Ureter (tissue), 1 donor: ENCODE measurements at places on chromosomes 13 and 19. TPM values are rescaled to one million over a fixed set of nuclear protein-coding genes. Genes with fewer than 3 reads are reported as not detected.

DNA sequence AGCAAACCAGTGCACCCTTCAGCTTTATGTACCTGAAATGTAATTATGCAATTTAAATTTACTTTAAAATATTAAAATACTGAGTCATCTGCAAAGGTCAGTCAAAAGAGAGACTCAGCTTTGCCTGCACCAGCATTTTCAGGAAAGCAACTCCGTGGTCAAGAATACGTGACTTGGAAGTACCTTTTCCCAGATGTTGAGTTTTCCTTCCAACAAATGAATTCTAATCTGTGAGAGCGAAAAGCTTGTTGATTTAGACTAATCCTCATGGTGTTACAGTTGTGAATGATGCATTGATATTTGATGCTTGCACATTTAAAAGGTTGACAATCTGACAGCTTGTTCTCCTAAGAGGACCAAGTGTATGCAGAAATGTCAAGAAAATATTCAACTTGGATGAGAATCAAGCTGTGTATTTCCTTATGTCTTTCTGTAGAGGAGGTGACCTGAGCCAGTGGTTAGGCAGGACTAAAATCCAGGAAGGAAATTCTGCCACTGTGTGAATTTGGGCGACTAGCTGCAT is 270.4 kb downstream of the ABCC4 start:
- no peak for DNase-seq

DNA sequence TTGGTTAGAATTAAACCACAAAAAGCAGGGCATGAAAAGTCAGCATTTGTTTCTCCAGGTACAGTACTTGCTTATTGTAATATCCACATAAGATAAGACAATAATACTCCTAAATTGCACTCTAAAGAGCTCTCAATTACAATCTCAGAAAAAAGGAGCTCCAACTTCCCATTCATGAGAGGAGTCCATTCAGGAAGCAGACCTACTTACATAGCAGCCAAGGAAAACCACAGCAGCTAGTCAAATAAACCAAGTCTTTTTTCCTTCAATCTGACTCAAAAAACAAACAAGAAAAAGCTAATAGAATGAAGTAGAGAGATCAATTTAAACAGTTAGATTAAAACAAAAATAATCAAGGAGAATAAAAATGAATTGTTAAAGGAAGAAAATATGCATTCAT is 885.2 kb upstream of the SLITRK6 start:
- no peak for DNase-seq

- DNase-seq = no peak
These were observed 146.8 kb downstream of the IER2 start for GRCh38 chr19:13297023-13297422.

- DNase-seq = no peak
These were observed 37.6 kb downstream of the SOX21 start for GRCh38 chr13:94674609-94675348.

GRCh38 chr13:32722340-32722739 is 136.1 kb downstream of the PDS5B start:
- DNase-seq = no peak

DNA sequence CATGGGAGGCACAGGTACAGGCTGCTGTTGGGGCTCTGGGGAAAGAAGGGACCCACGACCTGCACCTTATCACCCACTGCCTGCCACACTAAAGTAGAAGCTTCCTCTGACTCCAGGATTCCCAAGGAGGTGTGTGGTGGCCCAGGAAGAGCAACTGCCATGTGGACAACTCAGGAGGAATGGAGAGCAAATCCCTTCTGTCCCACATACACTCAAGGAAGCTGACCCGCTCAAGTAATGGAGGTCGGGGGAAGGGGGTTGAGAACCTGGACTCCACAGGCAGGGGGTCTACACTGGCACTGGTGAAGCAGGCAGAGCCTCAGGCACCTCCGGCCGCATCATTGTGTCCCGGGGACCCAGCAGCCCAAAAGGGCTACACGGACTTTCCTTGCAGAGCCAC is 29.4 kb upstream of the SLC15A1 start:
- DNase-seq = no peak

DNA sequence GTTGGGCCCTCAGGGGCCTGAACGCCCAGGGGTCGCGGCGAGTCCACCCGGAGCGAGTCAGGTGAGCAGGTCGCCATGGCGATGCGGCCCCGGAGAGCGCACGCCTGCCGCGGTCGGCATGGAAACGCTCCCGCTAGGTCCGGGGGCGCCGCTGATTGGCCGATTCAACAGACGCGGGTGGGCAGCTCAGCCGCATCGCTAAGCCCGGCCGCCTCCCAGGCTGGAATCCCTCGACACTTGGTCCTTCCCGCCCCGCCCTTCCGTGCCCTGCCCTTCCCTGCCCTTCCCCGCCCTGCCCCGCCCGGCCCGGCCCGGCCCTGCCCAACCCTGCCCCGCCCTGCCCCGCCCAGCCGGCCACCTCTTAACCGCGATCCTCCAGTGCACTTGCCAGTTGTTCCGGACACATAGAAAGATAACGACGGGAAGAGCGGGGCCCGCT is at the start of gene CCNA1:
CCNA1 (plus strand) TSS at position 390 of the 439 bp plus-strand sequence. CDS start 562 bp downstream, outside the sequence.
- no peak for DNase-seq

GRCh38 chr19:42285541-42285941 is 16.4 kb upstream of the PRR19 start:
- peak; percentile 47 for DNase-seq

DNA sequence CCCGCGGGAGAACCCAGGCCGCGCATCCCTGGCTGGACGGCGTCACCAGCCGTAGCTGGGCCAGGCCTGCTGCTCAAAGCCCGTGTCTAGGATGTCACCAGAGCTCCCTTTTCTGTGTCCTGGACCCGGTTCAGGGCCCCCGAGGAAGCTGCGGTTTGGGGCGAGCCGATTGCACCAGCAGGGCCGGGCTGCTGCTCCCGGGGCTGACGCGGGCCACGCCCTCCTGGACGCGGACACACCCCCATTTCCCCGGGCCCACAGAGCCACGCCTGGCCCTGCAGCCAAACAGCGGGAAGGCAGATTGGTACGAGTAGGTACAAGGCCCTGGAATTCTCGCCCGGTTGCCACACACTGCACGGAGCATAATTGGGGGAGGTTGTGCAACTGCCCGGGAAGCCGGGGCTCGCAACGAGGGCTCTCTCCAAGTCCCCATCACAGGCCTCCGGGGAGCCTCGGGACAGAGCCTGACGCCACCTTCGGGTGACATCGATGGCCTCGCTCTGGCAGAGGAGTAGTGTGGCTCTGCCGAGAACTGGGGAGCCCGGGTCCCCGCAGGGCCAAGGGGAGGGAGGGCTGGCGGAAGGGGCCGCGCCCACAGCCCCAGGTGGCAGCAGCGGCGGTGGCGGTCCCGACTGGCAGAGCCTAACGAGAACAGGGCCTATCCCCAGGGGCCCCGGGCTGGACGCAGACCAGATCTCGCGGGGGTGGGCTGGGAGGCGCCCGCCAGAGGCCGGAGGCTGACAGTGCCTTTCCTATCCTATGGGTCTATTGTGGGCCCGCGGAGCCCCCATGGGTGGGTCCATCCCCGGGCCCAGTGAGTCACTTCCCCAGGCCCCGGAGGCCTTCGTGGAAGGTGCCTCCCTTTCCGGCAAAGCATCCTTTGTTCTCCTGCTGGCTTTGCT is 23.5 kb downstream of the KCTD15 start:
- DNase-seq = peak; percentile 91

DNA sequence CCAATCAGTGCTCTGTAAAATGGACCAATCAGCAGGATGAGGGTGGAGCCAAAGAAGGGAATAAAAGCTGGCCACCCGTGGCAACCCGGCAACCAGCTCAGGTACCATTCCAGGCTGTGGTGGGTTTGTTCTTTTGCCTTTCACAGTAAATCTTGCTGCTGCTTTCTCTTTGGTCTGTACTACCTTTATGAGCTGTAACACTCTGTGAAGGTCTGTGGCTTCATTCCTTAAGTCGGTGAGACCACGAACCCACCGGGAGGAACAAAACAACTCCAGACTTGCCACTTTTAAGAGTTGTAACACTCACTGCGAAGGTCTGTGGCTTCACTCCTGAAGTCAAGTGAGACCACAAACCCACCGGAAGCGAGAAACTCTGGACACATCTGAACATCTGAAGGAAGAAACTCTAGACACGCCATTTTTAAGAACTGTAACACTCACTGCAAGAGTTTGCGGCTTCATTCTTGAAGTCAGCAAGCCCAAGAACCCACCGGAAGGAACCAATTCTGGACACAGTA is 16.5 kb upstream of the SPACA6 start:
- no peak for DNase-seq

GRCh38 chr19:677601-678436 is 1.6 kb downstream of the FSTL3 start:
- DNase-seq = no peak

DNA sequence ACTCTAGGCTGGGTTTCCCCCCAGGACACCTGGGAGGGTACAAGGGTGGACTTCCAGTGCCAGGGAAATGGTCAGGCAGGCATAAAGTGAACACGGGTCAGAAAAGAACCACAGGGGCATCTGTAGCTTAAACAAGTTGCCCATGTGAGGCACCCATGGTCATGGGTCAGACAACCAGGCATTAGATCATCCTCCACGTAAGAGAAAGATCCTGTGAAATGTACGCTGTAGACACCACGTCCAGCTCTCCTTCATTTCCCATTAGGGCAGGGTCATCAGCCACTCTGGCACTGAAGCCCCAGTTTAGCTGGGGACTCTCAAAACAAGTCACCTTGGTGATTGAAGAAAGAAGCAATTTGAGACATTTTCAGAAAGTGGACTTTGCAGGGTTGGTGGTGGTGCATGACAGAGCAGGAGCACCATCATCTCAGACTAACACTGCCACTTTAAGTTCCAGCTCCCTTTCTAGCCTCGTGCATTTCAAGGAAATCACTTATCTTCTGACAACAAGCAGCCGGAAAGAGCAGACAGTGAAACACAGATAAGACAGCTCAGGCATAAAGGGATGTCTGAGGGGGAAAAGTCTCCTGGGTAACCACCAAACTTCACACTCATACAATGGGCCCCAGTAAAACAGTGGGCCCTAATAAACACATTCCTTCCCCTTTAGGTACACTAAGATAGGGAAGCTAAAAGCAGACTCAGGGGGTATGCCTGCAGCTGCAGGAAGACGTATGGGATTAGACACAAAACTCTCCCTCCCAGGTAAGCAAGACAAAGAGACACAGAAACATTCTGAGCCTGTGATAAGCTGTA is 16.1 kb upstream of the SIGLEC6 start:
- no peak for DNase-seq

The TYROBP gene
- total RNA-seq = 18.7 TPM

The ZNF44 gene
- total RNA-seq = 34.4 TPM

The CRX gene
- total RNA-seq = not detected

The ZNF726 gene
- 14.3 TPM for total RNA-seq

The SLC25A42 gene
- total RNA-seq = 19.6 TPM

The PLEKHA4 gene
- 23.0 TPM for total RNA-seq

The SLC15A1 gene
- total RNA-seq = 8.9 TPM

The MYADM gene
- total RNA-seq = 155 TPM

The ANO8 gene
- 7.9 TPM for total RNA-seq

The CRYL1 gene
- total RNA-seq = 35.0 TPM

The RXFP2 gene
- not detected for total RNA-seq
